ENCODE measurements at places on chromosomes 2 and 18.

- no peak for DNase-seq
Observed at GRCh38 chr2:127694986-127695385, 6.3 kb upstream of the SFT2D3 start.

GRCh38 chr2:233457356-233457755, 103.1 kb downstream of the DGKD start:
- DNase-seq, result no peak

DNA sequence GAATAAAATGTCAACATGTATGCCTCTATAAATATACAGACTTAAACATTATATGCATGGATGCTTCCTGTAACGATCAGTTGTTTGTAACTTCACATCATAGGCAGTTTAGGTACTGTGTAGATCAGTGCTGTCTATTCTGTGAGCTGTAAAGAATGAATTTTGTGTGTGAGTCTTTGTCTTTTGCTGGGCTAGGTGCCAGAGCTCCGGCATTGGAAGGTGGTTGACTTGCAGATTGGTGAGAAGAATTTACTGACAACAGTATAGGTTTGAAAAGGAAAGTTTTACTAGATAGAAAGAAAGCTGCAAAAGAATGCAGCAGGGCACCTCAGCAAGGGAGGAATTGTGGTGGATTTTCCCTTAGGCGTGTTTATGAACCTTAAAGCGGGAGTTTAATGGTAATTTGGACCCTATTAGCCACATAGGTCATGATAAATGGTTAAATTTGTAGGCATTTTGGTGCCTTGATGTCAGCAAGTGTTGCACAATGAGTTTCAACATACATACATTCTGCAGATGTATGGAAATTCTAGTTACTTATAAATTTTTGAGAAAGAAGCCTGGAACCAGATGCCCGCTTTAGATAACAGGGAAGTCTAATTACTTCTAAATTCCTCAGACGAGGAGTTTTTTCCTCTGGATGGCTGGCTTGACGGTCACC, 6.7 kb upstream of the QPCT start:
- DNase-seq, result no peak

GRCh38 chr2:44731505-44731904, 210.0 kb upstream of the SIX3 start:
- DNase-seq, result no peak

GRCh38 chr2:171247741-171248662, 87.3 kb upstream of the TLK1 start:
- DNase-seq, result no peak

DNA sequence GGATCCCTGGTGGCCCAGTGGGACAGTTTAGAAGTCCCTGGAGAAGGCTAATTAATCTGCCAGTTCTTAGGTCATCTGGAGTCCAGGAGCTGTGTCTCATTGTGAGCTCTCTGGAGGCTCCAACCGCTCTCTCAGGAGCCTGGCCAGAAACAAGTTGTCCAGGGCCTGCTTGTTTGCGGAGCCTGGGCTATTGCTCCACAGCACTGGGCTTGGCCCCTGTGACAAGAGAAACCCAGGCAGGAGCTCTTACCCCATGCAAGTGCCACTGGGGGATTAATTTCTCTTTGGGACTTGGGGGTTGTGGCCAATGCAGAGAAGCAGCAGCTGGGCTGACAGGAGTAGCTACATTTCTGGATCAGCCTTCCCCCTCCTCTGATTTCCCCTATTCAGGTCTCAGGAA, 24.5 kb upstream of the TNP1 start:
- DNase-seq, result no peak

GRCh38 chr2:162073888-162074631, at the start of gene DPP4:
Gene DPP4 (minus strand): TSS chr2:162074215. CDS start chr2:162073981, 234 bp downstream.
- DNase-seq, result peak; percentile 44

DNA sequence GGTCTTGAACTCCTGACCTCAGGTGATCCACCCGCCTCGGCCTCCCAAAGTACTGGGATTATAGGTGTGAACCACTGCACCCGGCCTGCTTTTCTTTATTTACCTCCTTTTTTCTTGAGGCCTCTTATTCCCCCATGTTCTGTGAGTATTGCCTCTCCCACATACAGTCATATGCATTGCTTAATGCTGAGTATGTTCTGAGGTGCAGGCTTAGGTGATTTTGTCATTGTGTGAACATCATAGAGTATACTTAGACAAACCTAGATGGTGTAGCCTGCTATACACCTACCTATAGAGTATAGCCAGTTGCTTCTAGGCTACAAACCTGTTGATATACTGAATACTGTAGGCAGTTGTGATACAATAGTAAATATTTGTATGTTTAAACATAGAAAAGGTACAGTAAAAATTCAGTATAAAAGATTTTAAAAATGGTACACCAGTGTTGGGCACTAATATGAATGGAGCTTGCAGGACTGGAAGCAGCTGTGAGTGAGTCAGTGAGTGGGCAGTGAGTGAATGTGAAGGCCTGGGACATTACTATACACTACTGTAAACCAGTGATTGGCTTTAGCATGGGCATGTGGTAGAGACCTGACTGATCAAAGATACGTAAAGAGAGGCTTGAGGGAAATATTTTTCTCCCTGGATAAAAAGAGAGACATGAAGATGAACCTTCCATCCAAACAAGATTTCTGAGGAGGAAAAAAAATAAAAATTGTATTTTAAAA, 17.6 kb downstream of the SLC39A10 start:
- no peak for DNase-seq

DNA sequence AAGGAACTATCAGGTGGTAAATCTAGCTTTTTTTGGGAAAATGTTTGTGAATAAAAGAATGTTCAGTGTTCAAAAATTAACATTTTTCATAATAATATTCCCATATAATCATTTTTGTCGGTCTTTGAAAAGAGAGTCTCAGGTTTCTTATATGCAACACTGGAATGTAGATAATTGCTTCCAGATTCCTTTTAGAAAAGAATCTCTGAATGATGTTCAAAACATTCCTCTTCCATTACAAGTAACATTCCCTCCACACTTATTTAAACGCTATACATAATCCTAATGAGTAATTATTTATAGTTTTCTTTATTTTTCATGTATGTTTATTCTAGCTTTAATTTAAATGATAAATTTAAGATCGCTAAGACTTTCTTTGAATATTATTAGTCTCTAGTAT, 7.0 kb downstream of the ZSWIM2 start:
- DNase-seq, result no peak

GRCh38 chr2:128090575-128090944, 440 bp upstream of the UGGT1 start:
- DNase-seq, result no peak

- no peak for DNase-seq
Observed at GRCh38 chr2:72824224-72824842, 1.5 kb downstream of the EXOC6B start.

DNA sequence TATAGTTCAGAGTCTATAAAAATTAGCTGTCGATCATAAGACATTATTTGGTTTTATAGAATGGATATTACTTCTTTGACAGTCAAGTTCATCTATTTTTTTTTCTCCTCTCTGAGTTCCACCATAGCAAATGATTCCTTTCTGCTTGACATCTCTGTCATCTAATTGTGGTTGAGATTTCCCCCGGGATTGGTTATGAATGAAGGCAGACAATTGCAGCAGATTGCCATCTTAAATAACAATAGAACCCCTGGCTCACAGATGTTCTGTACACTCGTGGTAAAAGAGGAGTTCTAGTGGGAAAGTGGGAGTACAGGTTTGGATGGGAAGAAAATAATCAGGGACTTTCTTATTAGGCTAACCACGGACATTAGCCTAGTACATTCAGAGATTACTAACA, 292.1 kb upstream of the NRXN1 start:
- no peak for DNase-seq

GRCh38 chr2:189876271-189876670, 92.0 kb downstream of the PMS1 start:
- no peak for DNase-seq

DNA sequence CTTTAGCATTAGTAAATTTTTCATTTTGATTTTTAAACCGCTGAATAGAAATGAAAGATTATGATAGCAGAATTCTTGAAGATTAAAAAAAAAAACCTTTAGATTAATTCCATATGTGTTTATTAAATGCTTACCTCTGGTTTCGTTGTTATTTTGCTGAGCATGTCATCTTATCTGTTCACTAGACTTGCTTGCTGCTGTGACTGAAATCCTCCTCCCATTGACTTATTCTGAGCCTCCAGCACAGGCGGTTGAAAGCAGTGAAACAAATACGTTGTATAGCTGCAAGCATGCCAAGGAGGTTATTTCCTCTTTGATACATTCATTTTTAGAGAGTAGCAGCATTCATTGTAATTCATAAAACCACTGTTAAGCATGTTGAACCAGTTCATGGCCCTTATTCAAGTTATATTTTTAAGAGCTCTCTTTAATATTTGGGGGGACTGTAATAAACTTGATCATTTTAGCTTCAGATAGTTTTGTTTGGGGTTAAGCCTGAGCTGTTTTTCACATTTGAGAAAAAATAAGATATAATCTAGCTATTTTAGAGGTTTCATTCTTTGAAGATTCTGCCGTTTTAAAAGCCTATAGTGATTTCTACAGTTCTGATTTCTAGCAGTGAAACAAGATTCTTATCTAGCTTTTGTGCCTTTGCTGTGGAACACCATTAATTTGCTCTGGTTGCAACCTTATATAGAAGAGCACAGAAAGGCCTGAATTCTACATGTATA, at the start of gene HTR2B:
Gene HTR2B (minus strand): TSS at position 205 of the 731 bp plus-strand sequence. CDS start 1,278 bp downstream, outside the sequence.
- DNase-seq, result no peak

DNA sequence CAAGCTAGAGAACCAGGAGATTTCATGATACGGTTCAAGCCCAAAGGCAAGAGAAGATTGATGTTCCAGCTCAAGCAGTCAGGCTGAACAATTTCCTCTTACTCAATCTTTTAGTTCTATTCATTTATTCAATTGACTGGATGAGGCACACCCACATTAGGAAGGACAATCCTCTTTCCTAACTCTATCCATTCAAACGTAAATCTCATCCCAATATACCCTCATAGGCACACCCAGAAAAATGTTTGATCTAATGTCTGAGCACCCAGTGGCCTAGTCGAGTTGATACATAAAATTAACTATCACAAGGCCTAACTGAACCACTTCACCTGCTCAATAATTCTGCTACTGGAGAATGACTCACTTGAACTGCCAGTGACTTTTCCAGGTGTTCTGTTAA, 180.7 kb downstream of the RAD51AP2 start:
- no peak for DNase-seq

DNA sequence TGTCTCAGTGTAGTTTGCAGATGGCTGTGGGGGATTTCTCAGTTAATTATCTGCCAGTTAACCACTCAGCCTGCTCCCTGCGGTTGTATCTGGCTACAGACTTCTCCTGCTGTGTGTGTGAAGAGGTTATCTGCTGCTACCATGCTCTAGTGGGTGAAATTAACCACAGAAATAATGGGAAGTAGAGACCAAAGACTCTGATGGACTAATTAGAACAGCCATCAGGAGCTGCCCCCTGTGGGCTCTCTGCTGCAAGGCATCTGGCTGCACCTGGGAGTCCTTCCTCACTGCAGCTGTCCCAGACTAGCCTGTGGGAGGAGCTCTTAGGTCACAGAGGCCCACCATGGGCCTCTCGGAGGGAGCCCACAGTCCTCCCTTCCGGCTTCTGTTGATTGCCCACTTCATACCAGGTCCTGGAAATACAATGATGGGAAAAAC, 66.6 kb downstream of the CTIF start:
- no peak for DNase-seq

- no peak for DNase-seq
Observed at GRCh38 chr2:48590017-48590416, 27.6 kb upstream of the GTF2A1L start.

DNA sequence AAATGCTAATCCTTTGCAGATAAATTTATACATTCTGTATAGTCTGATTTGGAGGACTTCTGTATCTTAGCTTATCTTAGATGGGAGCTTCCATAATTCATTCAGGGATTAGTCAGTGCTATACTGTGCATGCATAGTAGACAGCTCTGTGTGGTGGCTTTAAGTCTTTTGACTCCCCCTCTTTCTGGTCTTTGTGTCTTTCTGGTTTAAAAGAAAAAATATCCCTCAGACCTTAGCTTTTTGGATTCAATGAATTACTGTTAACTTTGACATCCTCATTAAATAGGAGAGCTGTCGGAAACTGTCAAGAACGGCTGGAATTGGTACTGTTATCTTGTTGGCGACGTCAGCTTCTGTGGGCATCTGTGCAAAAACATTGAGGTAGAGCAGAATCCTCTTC, 130.4 kb downstream of the SPTBN1 start:
- no peak for DNase-seq

GRCh38 chr18:45046961-45047360, 366.3 kb downstream of the SETBP1 start:
- no peak for DNase-seq

DNA sequence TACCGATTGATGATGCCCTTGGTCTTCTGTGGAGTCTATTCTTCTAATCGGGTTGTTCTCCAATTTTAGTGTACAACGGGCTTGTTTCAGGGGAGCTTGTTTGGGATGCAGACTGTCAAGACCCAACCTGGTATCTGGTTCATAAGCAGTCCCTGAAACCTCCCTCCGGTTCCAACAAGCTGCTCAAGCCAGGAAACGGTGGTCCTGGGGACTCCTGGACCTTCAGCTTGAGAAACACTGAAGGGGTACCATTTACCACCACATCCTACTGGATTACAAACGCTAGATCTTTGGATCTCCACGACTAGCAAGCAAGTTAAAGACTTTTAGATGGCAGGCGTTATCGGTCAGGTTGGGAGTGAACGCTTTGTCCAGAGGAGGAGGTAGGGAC, 2.0 kb downstream of the BCL2 start:
- DNase-seq, result no peak

DNA sequence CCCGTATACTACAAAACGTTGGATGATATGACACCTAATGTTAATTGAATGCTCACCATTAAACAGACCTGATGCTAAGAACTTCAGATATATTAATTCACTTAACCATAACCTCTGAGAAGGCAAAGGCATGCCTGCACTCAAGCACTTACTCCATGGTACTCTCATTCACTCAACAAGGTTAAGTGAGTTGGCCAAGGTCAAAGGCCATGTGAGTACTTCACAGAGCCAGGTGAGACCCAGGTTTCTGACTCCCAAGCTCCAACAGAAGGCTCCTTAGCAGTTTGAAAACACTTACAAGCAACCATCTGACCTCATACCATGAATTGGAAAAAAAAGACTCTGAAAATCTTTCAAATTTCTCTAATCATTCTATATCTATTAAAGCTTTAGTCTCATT, 198.8 kb downstream of the L3MBTL4 start:
- DNase-seq, result no peak

DNA sequence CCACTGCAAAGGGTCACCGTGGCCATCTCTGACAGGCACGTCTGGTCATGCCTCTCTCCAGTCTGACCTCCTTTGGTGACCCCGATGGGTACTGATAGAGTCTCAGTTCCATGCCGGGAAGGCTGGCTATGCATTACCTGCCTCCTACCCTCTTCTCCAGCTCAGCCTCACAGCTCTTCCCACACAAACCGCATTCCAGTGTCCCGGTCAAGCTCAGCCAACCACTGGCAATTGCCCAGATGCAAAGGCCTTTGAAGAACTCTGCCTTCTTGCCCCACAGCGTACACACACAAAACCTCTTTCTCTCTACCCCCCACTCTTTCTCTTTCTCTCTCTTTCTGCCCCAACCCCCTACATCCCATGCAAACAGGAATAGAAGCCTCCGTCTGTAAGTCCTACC, 37.6 kb downstream of the TMEM163 start:
- DNase-seq, result no peak

Data from stimulated activated CD4-positive, alpha-beta T cell treated with anti-CD3 and anti-CD28 coated beads, Interleukin-4, amount 100 ng/mL, for 48 hours (primary cell).